ENCODE measurements at places on chromosomes 7 and 10.

DNA sequence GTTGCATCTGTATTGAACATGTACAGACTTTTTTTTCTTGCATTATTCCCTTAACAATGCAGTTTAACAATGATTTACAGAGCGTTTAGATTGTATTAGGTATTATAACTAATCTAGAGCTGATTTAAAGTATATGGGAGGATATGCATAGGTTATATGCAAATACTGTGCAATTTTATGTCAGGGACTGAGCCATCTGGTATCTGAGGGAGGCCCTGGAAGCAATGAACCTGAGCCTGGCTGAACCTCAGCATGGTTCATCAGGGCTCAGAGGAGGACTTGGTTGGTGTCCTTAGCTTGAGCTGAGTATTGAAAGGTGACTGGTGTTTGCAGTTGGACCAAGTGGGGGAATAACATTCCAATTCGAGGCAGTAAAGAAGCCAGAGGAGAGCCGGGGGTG is 4.8 kb downstream of the ADCK2 start:
- DNase-seq: no peak

GRCh38 chr10:62842983-62843382 is 26.8 kb upstream of the EGR2 start:
- DNase-seq: no peak

- no peak for DNase-seq
Observed at GRCh38 chr10:31129271-31129670, 97.6 kb upstream of the ZNF438 start.

DNA sequence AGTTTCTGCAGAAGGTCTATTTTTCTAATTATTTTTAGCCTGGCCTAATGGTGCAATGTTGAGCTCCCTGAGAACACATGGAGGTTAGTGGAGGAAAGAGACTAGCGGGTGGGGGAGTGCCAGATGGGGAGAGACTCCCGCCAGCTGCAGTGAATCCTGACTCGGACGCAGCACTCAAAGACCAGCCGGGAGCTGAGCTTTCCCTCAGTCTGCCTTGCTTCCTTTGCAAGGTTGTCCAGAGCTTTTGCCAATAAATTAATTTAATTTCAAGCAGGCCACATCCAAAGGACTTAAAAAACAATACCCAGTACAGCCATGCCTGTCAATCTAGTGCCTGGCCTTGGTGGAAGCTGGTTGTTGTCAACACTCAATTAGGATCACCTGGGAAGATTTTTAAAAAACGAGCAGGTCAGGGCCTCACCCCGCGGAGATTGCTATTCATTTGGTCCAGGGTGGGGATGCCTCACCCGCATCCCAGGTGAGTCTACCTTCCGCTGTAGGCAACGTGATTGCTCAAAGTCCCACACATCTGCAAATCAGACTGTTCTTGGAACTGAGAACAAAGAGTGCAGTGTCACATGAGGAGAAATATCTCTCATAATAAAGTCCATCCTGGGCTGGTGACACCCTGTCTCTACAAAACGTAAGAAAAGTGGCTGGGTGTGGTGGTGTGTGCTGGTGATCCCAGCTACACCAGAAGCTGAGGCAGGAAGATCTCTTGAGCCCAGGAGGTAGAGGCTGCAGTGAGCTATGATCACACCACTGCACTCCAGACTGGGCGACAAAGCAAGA is 4.0 kb downstream of the CLRN3 start:
- DNase-seq: no peak

- no peak for DNase-seq
Observed at GRCh38 chr7:151468217-151469018, 28.5 kb upstream of the CRYGN start.

DNA sequence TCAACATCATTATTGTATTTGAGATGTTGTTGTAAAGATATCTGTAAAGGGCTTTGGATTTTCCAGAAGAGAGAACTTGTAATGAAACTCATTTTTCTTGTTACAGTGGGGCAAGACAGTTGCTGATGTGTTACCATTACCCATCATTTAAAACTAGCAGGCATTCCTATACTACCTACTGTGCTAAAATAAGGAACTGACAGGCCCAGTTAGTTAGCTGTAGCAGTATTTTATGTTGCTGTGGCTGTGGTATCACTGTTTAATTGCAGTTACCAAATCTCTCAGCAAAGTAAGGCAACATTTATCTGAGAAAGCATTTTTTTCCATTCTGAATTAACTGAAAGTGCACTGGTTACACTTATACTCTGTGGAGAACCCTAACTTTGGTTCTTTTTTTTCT is 9.9 kb downstream of the ST7 start:
- no peak for DNase-seq

DNA sequence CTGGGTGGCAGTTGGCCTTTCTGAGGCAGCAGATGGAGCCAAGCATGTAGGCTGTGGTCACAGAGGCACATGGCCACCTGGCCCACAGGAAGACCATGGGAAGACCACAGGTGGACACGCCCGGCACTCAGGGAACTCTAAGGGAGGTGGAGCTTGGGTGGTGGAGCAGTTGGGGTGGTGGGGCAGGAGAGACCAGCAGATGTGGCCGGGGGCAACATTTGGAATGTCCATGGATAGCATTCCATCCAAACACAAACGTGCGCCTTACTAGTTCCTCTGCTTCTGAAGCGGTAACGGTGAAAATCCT is 290.9 kb downstream of the PTPRN2 start:
- no peak for DNase-seq

- DNase-seq: no peak
Observed at GRCh38 chr7:13508586-13508985, 480.9 kb downstream of the ETV1 start.
